ENCODE measurements at places on chromosomes 7 and 10.
A peak's percentile ranks its signal among the peaks of the same experiment; 100 is the strongest.

GRCh38 chr7:46291050-46291438 lies 370.0 kb upstream of the IGFBP3 start:
- DNase-seq: no peak

DNA sequence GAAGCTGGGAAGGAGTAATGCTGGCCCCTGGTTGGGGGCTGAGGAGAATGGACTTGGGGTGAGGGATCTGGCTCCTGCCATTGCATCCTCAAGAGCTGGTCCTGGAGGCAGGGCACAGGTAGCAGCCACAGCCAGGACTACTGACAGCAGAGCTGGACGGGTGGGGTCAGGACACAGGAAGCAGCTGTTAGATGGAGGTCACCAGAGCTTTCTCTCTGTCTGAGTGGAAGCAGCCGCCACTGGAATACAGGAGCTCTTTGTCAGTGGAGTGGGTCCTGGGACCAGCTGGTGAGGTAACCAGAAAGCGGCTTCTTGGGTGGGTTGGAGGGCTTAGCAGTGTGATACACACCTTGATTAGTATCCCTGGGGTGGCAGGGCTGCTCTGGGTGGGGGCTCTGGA lies 58.1 kb upstream of the AQP1 start:
- no peak for DNase-seq

DNA sequence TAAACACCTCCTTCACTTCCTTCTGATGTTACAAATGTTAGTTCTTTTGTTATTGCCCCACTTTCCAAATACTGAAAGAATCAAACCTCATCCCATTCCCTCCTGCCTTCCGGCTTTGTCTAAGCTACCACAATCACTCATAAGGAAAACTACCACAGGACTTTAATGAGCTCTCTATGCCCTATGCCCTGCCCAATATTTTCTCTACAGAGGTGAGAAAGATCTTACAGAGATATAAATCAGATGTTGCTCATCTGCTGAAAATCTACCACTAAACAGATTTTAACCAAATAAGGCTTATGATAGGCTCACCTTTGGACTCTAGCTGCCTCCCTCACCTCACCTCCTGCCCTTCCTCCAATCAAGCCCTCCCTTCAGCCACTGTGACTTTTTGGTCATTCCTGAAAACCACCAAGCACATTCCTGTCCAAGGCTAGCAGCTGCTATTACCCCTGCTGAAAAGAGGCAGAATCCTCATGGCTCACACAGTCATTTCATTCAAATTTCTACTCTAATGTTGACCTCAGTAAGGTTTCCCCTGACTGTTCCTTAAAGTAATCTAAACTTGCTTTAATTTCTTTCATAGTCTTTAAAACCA lies 7.7 kb downstream of the ZNF33B start:
- DNase-seq: no peak

DNA sequence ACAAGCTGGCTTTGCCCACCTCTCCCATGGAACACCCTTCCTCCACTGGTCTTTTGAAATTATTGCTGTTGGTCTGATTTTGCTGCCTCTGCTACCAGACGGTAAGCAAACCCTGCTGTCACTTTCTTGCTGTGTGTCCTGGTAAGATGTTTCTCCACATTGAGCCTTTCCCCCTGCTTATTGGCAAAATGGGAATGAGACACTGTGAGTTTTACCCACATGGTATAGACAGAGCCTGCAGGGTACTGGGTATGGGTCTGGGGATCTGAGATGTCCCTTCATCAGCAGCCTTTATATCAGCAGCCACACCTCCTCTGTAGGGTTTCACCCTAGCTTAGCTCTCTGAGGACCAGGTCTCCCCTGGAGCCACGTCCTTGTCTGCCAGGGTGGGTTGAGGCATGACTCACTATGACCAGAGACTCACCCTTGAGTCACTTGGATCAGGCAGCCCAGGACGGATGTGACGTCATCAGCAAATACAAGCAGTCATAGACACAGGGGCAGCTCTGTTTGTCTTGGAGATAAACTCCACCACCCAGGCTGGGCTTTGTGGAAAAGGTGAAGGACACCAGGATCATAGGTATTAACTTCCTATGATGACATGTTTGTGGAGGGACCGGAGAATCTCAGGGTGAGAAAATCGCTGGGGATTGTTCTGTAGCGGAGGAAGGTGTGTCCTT lies 17.9 kb upstream of the BAIAP2L1 start:
- peak; percentile 23 for DNase-seq

DNA sequence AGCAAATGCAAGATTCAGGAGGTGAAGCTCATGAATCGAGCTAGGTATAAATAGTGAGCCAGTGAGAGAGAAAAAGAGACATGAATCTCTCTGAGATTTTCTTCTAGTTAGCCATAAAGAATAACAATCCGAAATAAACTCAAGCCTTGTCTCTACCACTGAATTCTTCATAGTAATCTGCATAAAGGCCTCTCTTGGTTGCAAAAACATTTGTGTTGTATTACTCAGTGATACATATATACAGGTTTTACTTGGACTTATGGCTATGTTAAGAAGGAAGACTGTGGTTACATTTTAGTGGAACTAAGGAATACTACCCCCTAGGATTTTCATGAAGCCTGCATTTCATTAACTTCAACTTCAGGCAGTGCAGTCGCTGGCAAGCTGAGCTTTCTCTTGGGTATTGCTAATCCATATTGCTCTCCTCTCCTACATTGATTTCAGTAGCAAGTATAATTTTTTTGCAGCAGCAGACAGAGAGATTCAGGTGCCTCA lies 72.7 kb upstream of the TRIL start:
- no peak for DNase-seq
